ENCODE measurements at places on chromosomes 7 and 10. TPM values are rescaled to one million over a fixed set of nuclear protein-coding genes. Genes with fewer than 3 reads are reported as not detected.

OR2A5 gene
- not detected for total RNA-seq

DGKB gene
- total RNA-seq: not detected

EGFR gene
- 109 TPM for total RNA-seq

NAT16 gene
- total RNA-seq: 0.06 TPM

STOX1 gene
- 0.65 TPM for total RNA-seq

PHKG1 gene
- total RNA-seq: 1.9 TPM

RASSF4 gene
- 1.8 TPM for total RNA-seq
